ENCODE measurements at places on chromosomes 7 and 10.

DNA sequence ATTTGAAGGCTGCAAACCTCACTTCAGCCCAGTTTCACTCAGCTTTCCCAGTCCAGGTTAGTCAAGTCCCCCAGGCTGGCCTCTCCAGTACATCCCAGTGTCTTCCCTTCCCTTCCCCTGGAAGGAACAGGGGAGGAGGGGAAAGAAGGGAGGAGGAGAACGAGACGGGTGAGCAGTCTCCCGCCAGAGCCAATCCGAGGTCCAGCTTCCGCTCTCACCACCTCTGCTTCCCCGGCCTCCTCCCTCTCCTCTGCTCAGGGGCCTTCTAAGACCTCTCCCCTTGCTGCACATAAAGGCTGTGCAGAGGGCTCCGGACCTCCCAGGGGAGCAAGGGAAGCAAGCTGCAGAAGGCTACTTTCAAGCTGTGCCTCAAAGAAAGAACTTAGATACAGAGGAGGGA, 4.1 kb downstream of the ATG9B start:
- no peak for DNase-seq

DNA sequence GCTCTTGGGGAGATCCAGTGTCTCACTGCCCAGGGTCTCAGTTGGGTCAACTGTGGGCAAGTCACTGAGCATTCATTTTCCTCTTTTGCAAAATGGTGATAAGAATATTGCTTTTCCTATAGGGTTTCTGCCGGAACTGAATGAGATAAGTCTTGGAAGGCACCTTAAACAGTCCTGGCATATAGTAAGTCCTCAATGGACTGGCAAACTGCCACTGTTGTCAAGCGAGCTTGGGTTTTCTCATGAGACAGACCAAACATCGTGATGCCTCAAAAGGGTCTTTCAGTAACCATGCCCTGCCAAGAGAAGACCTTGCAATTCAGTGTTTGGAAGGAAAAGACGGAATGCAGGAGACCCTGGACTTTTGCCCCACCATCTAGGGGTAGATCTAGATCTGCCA, 251.5 kb downstream of the WDR11 start:
- no peak for DNase-seq

- DNase-seq = no peak
Measured at GRCh38 chr7:75054744-75055143, 18.9 kb downstream of the RCC1L start.

- DNase-seq = no peak
Measured at GRCh38 chr10:77773631-77774426, 136.2 kb upstream of the KCNMA1 start.

DNA sequence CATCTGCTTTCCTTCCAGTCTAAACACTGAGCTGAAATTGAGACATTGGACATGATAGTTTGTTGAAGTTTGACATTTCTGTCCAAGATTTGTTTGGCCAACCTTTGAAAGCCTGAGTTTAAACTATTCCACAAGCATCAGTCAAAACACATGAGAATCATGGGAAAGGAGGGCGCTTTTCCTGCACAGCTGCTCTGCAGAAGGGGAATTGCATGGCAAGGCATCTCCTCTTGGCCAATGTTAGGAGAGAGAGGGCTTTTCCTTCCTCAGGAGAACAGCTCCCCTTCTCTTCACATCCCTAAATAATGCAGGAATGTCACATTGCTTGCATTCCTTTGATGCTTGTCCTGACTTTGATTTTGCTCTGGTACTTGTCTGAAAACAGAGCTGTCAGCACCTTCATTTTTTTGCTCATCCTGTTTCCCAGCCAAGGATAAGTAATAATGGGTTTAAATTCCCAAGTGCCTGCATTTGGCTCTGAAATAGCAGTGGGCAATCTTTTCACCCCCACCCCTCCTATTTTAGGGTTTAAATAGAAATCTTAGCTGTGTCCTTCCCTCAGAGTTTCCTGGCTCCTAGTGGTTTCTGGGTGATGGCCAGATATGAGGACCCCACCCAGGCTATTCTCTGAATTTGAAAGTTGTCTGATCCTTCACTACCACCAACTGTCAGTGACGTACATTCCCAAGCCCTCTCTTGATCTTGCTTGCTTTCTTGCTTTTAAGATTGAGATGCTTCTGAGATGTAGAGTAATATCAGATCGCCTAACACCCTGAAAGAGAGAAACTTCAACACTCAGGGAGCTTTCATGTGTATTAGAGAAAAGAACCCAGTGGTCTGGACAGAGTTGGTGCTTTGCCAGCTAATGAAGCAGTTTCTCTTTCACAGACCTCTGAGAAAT, 75.2 kb upstream of the NPVF start:
- no peak for DNase-seq

DNA sequence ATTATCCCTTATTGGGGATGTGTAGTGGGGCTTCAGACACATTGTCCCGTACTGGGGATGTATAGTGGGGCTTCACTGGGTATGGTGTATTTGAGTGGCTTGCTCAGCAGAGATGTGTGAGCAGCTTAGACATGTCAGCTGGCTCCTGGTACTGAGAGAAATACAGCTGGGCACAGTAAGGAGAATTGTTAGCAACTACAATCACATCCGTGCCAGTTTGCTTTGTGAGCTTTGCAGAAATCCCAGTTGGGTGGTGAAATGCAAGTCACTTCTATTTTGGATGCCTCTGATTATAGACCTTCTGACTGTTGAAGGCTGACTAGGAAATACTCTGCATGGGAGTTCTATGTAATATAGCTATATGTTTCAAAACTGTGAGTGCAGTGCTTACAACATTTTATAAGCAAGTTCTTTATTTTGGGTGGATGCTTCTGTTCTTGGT, 10.8 kb downstream of the CCNY start:
- DNase-seq = no peak

Data from MV-4-11 (cell line).